Activated T-helper 1 cell treated with anti-CD3 and anti-CD28 coated beads, Interleukin-2, amount 50 U/mL, for 16 hours (primary cell): ENCODE measurements at places on chromosomes 2 and 18.

- DNase-seq: no peak
Measured at GRCh38 chr2:45132551-45132950, 123.3 kb upstream of the SIX2 start.

- no peak for DNase-seq
Measured at GRCh38 chr18:79642626-79643025, 37.0 kb upstream of the CTDP1 start.

DNA sequence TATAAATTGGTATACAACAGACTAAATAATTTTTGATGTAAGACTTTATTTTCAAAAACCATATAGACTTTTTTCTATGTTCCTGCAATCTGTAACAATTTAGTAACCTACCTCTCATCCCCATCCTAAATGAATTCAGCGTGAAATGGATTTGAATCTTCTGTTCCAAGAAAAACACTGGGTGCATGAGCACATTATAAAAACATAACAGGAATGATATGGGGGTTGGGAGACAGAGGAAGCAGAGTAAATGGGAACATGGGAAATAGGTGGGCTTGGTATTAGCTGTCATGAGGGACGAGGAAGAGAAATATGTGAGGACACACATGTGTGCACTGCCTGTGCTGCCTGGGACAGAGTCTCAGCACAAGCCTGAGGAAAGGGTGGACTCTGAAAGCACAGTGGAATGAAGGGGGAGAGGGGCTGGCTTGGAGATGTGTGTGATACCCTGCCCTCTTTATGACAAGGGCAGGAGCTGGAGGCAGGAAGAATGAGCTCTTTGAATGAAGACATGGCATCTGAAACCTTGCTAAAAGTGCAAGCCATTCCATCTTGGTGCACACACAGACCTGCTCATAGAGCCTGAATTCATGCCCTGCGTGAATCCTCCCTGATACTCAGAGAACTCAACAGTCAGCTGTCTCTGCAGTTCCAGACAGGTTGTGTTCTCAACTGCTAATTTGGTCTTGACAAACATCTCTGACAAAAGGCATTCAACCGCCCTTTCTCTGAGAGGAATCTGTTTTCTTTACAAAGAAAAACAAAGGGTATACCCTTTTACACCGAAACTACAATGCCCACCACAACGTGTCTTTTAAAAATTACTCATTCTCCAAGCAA lies 66.6 kb downstream of the EPB41L3 start:
- no peak for DNase-seq

DNA sequence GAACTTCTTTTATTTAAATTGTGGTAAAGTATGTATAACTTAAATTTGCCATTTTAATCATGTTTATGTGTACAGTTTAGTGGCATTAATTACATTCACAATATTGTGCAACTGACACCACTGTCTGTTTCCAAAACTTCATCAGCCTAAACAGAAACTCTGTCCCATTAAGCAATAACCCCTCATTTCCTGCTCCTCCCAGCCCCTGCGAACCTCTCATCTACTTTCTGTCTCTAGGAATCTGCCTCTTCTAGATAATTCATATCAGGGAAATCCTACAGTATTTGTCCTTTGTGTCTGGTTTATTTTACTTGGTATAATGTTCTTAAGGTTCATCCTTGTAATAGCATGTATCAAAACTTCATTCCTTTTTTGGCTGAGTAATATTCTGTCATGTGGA lies 75.1 kb downstream of the BOLA3 start:
- no peak for DNase-seq

DNA sequence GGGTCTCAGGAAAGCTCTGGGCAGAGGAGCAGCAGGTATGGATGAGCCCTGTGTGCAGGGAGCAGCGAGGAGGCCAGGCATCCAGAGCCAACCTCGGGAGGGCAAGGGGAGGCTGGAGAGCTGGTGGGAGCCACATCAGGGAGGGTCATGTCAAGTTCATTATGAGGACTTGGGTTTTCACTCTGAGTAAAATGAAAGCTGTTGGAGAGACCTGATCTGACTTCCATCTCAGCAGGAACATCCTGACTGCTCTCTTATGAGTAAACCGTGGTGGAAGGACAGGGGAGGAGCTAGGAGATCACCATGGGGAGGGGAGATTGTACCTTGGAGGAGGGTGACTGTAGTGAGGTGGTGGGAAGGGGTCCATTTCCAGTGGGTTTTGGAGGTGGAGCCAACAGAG lies 209.8 kb downstream of the LDLRAD4 start:
- no peak for DNase-seq

GRCh38 chr2:12167525-12168317 lies 421.3 kb downstream of the LPIN1 start:
- no peak for DNase-seq

GRCh38 chr2:192480984-192481383 lies 286.3 kb upstream of the TMEFF2 start:
- no peak for DNase-seq

- DNase-seq: no peak
Measured at GRCh38 chr2:28687171-28687570, 64.5 kb upstream of the PPP1CB start.

- DNase-seq: no peak
Measured at GRCh38 chr2:218253232-218253625, 7.6 kb upstream of the GPBAR1 start.

DNA sequence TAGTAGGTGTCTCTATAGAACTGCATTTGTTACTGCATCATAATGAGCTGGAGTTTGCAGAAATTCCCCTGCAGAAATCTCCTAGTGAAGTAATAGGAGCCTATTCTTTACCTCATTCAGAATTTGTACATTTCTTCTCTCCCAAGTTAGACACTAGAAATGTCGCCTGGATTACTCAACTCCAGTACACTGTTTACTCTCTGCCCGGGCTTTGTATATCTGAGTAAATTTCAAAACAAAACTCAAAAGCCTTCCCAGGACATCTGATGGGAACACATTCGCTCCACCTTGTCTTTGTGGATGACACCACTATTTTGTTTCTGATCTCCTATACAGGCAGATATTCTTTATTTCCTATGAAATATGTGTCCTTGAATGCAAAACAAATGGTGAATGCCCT lies 76.8 kb downstream of the POU3F3 start:
- no peak for DNase-seq

DNA sequence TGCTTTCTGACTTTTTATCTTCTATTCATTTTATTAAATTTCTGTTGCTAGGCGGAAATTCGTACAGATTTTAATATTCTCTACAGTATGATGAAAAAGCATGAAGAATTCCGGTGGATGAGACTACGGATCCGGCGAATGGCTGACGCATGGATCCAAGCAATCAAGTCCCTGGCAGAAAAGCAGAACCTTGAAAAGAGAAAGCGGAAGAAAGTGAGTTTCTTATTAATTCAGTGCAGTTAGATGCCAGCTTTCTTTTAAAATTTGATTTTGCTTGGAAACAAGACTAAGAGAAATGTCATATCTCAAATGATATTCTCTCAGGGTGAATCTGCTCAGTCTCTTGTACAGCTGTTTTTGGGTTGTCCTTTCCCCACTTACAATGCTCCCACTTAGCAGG lies 84.3 kb downstream of the MGAT5 start:
- DNase-seq: no peak

- no peak for DNase-seq
Measured at GRCh38 chr2:117917223-117917917, 96.5 kb downstream of the CCDC93 start.

- DNase-seq: no peak
Measured at GRCh38 chr18:13381944-13382365, 163.4 kb downstream of the LDLRAD4 start.

- DNase-seq: no peak
Measured at GRCh38 chr2:27737676-27738348, 33.7 kb upstream of the MRPL33 start.

DNA sequence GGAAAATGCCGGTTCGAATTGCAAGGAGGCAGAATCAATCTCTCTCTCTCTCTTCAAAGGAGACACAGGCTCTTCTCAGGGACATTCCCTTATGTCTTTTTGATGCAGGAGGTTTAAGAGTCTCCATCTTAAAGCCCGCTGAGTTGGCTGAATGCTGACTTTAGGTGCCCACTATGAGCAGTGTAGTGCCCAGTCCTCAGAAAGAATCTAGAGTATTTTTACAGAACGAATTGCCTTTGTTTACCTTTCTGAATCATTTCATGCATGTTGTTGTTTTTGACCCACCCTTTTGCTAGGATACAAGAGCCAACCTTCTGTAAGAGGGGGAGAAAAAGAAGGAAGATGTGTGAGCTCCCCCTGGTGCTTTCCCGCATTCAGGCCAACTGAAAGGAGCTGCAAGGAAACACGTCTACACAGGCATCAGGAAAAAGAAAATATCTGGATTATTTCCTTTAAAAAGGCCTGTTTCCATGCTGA lies 193.5 kb upstream of the TCF4 start:
- no peak for DNase-seq

DNA sequence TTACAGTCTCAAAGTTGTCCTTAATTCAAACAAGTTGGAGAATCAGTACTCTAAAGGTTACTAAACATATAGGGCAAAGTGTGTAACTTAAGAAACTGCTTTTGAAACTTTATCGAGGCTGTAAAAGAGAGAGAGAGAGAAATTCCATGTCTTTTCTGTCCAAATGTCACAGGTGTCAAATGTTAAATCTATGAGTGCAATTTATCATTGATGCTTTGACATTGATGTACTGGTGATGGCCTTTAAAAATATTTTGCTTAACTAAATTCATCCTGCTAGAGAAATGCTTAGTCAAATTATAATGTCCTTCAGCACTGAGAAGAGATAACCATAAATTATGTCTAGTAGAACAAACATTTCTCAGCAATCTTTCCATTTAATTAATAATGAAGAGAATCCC lies 1602.1 kb upstream of the TMEFF2 start:
- DNase-seq: no peak

DNA sequence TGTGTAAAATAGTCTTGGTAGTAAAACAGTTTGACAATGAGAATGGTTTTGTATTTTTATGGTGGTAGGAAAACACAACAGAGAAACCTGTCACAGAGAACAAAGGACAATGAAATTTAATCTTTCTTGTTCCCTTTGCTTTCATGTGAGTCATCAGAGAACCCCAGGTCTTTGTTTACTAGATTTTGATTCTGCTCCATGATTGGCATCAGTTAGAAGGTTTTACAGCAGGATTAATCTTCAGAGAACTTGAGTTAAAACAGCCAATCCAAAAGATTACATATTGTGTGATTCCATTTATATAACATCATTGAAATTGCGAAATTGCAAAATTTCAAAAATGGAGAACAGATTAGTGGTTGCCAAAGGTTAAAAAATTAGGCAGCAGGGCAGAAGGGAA lies 2.5 kb downstream of the APLF start:
- DNase-seq: no peak
